ENCODE measurements at places on chromosomes 13 and 19. TPM values are rescaled to one million over a fixed set of nuclear protein-coding genes. Genes with fewer than 3 reads are reported as not detected.

The ZNF527 gene
- 10.1 TPM for polyA plus RNA-seq

- no peak for DNase-seq
Measured at GRCh38 chr13:69970520-69970919, 137.1 kb upstream of the ATXN8OS start.

DNA sequence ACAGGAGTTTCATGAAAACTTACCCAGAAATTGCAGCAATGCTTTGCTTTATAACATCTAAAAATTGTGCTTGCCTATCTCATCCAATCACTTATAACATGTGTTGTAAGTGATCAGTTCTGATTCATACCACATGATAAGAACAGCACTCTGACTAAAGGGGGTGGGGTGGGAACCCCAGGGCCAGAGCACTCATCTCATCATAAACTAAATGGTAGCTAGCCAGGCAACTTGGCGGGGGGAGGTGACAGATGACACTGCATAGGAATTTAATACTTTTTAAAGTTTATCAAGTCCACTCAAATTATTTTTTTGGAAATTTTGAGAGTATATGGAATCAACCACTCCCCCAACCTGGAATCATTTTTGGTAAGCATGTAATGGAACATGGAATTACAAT is 42.1 kb downstream of the FOXO1 start:
- no peak for DNase-seq

The SELENOV gene
- polyA plus RNA-seq, result not detected

The PSG7 gene
- polyA plus RNA-seq, result not detected

- DNase-seq, result no peak
Measured at GRCh38 chr13:96650301-96650886, 343.9 kb downstream of the OXGR1 start.

DNA sequence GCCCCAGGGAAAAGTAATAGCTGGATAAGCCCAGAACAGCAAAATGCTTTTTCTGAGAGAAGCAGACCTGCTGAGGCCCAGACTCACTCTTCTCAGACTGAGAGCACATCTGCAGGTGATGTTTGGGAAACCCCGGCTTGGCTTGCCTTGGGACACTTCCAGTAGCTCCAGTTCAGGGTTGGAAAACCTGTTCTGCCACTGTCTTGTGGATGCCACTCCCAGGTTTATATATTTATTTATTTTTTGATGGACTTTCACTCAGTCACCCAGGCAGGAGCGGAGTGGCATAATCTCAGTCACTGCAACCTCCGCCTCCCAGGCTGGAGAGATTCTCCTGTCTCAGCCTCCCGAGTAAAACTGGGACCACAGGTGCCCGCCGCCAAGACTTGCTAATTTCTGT is 8.0 kb upstream of the SMARCA4 start:
- no peak for DNase-seq

The GSX1 gene
- not detected for polyA plus RNA-seq

GRCh38 chr19:50417111-50418081 is 1.3 kb upstream of the SPIB start:
- no peak for DNase-seq

DNA sequence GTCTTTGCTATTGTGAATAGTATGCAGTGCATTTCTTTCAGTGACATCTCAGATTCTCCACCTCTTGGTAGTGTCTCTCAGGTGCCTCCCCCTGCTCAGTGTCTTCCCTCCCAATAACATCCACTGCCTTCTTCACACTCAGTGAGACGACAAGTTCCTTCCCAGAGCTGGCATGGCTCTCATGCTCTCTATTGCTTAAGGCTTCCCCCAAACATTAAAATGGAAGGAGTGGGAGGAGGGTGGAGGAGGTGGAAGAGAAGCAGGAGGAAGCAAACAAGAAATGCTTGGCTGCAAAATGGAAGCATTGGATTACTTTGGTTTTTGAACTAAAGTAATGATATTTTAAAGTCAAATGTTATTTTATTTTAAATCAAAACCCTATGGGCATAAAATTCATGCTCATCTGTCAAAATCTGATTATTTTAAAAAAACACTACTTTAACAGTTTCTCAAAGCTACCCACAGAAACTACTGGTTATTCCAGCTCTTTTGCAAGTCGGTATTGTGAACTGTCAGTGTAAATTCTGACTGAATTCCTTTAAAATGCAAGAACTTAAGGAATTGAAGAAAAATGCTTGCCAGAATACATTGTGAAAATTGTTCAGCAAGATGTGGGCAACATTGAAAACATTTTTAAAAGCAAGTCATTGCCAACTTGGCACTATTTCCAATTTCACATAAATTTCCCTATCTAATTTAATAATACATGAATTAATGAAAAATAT is 727.6 kb upstream of the ARGLU1 start:
- no peak for DNase-seq

DNA sequence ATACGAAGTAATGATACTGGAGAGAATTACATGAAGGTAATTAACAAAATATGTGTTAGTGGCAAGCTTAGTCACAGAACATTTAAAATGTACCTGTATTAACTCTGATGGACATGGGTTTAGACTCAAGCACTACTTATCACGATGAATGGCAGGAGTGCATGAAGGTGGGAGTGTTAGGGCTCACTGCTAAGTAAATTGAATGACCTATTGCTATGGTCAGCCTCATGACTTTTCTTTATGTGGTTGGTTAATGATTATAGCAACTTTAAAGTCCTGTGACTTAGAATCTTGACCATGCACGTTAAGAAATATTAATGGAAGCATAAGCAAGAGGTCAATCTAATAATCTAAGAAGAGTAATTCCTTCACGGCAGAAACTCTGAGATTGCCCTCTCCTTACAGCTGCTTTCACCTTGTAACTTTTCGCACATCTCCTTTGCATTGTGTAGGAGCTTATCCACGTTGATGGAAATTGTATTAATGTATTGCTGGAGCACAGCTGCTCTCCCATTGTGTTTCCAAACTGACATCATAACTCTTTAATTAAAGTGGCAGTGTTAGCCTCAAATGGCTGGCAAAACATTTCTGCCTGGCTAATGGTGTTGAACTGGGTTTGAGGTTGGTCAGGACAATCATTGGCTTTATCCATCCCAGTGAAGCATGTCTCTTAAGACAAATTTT is 114.5 kb downstream of the RXFP2 start:
- no peak for DNase-seq

GRCh38 chr13:95049772-95050171 is 251.5 kb downstream of the ABCC4 start:
- DNase-seq, result no peak

GRCh38 chr19:18618236-18618635 is 5.6 kb downstream of the TMEM59L start:
- no peak for DNase-seq

DNA sequence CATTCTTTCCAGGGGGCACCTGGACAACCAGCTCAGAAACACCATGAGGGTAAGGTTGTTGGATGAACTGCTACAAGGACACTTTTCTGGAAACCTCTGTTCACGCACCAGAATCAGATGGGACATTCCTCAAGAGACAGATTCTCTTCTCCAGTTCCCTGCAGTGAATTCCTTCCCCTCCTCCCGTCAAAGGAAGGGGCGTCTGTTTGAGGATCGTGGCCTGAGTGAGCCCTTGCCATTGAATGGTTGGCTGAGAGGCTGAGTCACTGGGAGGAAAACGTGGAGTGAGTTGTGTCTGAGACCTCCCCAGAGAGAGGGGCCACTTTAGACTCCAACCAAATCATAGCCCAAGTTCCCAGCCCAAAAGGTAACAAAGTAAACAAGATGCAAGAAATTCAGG is 79.4 kb upstream of the ZNF507 start:
- DNase-seq, result no peak

The COL4A2 gene
- polyA plus RNA-seq, result 440 TPM

GRCh38 chr13:72317346-72318109 is 409.9 kb downstream of the MZT1 start:
- DNase-seq, result no peak

DNA sequence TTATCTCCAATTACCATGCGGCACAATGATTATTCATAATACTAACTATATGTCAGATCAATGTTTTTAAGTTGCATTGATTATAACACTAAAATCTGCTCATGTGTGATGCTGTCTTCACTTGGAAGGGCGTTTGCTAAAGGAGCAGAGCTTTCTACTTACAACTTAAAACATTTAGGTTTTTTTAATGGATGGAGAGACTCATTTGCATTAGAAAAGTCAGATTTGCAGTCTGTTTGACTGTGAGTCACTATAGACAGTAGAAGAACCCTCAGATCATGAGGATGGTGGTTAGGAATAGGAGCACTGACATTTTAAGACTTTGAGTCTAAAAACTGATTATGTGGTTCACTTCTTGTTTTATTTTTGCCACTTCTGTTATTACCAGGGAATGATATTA is 364.6 kb downstream of the HS6ST3 start:
- no peak for DNase-seq

The FFAR1 gene
- 0.49 TPM for polyA plus RNA-seq

GRCh38 chr19:48509467-48510194 is 2.0 kb downstream of the LMTK3 start:
- DNase-seq, result no peak

The FCAR gene
- 0.47 TPM for polyA plus RNA-seq

DNA sequence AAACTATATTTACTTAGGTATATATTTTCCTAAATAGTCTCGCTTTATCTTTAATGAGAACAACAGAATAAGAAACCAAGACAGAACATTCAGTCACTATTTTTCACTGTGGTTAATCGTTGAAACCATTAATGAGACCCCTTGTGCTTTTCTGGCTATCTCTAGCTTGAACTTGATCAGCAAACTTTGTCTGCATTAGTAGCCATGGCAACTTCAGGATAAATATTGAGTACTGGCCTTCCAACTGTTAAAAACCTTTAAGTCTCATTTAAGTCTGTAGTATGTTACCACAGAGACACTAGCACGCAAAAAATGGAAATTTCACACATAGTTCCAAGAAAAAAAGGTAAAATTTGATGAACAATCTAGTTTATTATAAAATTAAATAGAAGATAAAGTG is 946.0 kb downstream of the SLITRK5 start:
- DNase-seq, result no peak

The RAB8A gene
- polyA plus RNA-seq, result 63.5 TPM

GRCh38 chr13:73722120-73722519 is 412.1 kb downstream of the KLF12 start:
- no peak for DNase-seq

DNA sequence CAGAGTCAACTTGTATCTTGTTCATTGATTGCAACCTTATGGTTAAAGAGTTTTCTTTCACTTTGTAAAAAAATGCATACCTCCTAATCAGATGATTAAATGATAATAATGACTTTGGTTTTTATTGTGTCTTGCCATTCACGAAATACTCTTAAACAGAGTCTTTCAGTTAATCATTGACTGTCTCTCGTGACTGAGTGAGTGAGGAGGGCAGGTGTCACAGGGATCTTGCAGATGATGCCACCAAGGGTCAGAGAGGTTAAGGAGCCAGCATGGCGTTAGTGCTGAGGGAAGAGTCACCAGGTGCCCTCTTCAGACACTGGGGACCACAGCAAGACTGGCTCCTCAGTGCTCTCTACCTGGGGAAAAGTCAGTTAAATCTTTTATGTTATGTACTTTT is 8.0 kb downstream of the GPATCH1 start:
- no peak for DNase-seq

The KLK10 gene
- polyA plus RNA-seq, result 1.1 TPM

The ZNF69 gene
- 13.9 TPM for polyA plus RNA-seq

The POLR2E gene
- 109 TPM for polyA plus RNA-seq

GRCh38 chr19:10352764-10353671 is 13.6 kb upstream of the ICAM3 start:
- peak; percentile 32 for DNase-seq

DNA sequence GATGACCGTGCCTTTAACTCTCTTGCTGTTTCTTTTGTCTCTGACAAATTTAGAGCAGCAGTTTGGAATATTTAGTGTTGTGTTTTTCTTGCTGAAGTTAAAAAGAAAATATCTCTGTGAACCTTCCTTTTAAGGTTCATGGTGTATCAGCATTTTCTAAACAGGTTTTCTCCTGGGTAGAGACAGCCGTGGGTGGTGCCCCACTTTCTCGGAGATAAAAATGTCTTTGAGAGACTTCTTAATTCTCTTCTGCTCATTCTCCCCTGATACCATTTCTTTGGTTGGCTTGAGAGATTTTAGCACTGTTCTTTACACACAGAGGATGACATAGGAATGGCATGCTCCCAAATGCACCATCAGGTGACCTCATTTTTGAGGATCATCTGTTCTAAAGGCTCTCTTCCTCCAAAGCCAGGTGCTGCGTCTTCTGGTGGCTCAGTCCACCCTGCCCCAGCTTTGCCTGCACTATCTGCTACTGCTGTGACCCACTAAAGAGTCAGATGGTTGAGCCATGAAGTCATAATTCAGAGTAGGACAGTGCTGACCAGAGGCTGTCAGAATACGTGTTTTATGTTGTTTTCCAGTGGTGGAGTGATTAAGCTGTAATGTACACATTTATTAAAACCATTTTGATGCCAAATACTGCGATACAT is 90.3 kb upstream of the SLC10A2 start:
- no peak for DNase-seq

The PKN1 gene
- 83.2 TPM for polyA plus RNA-seq

The PNMA8A gene
- polyA plus RNA-seq, result 14.8 TPM

GRCh38 chr13:111046590-111047141 is 68.4 kb upstream of the ARHGEF7 start:
- no peak for DNase-seq

GRCh38 chr13:51955281-51955771 is 55.9 kb downstream of the ATP7B start:
- DNase-seq, result no peak

DNA sequence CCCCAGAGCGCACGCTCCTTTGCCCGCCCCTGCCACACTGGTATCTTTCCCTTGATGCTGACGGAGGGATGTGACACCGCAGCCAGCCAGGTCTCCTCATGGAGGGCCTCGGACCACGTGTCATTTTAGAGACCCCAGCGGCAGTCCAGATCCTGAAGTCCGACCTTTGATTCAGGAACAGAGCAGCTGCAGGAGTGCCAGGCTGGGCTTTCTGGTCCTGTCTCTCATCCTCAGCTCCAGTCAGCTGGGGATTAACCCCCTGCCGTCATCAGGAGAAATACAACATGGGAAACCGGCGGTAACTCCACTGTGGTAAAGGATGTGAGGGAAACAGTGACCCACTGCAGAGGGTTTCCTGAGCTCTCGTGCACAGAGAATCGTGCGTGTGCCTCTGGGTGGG is 140.6 kb downstream of the SIPA1L3 start:
- DNase-seq, result no peak

DNA sequence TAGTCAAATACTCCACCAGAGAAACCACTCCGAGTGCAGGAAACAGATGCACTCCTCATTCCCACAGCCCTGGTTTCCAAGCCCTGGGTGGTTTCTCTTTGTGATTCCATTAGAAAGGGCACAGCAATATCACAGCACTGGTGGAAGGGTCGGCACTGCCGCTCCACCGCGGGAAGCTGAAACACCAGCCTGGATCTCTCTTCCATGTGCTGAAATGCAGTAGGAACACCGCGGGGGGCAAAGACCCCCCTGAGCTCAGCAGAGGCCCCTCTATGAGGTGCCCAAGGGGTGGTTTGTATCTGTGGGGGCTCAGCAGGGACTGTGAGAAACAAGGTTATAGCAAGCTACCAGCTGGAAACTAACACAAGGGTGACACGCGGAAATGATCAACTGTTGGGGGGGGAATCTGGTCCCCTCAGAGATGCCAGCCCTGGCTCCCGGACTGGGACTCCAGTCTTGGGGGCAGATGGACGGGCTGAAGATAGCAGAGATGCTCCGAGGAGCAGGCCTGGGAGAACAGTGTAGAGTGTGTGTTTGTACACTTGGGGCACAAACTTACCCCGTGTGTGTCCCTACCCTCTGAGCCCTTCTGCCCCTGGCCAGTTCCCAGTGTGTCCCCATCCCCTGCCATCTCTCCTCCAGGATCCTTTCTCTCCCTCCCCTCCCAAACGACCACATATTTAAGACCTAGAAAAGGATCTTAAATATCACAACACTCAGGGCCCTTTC is 1.8 kb downstream of the ZFR2 start:
- no peak for DNase-seq

All from right lung (tissue), 10 donors.